ENCODE measurements at places on chromosomes 12 and 14.

- no peak for DNase-seq
Observed at GRCh38 chr14:56176530-56176929, 58.3 kb downstream of the PELI2 start.

GRCh38 chr12:84802161-84802560 lies 110.4 kb downstream of the SLC6A15 start:
- DNase-seq: no peak

DNA sequence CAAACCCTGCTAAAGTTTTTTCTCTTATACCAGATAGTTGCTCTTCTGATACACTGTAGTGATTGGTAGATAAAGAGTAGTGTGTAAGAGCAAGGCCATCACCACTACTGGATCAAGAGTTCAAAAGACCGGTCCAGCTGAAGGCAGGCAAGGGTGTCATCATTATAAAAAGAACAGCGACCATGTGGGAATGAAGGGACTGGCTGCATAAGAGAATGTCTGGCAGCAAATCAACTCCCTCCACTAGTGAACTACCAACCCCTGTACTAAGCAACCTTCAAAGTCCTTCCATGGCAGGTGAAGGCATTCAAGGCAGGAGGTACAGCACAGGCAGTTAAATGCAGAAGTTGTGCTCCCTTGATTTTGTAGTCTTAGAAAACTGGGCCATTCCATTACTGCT lies 53.5 kb downstream of the EGLN3 start:
- no peak for DNase-seq

GRCh38 chr12:85369365-85370154 lies 89.5 kb downstream of the ALX1 start:
- no peak for DNase-seq

DNA sequence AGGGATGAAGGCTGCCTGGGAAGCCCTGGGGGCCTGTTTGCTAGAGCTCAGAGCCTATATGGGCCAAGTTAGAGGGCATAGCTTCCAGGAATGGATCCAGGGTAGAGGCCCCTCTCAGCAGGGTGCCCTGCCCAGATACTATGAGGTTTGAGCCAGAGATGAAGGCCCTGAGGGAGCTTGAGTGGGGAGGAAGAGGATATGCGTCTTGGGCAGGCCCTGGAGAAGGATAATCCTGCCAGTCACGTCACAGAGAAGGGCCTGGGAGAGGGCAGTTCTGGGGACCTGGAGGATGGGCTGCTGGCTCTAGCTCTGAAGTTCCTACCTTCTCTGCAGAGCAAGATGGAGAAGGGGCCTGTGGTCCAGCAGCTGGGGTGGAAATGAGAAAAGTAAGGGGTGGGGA lies 5.9 kb upstream of the CACNB3 start:
- no peak for DNase-seq

DNA sequence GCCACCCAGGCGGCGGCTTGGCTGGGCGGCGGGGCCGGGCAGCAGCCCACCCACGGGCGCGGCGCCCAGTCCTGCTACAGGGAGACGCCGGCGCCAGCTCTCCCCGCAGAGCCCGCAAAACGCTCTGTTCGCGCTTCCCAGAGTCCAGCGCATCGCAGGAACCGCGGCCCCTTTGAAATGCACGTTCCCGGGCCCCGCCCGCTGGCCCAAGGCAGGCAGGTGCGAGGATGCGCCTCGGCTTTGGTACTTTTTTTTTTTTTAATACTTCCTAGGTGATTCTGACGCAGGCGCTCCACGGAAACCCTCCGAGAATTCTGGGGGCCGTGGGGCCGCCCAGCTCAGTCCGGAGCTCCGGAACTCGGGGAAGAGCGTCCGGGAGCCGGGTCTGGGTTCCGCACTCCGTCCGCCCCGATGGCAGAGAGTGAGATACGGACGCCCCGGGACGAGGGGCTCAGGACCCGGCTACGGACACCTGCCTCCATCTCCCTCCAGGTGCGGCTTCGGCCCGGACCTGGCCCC lies 483 bp downstream of the POC1B start:
- peak; percentile 13 for DNase-seq

DNA sequence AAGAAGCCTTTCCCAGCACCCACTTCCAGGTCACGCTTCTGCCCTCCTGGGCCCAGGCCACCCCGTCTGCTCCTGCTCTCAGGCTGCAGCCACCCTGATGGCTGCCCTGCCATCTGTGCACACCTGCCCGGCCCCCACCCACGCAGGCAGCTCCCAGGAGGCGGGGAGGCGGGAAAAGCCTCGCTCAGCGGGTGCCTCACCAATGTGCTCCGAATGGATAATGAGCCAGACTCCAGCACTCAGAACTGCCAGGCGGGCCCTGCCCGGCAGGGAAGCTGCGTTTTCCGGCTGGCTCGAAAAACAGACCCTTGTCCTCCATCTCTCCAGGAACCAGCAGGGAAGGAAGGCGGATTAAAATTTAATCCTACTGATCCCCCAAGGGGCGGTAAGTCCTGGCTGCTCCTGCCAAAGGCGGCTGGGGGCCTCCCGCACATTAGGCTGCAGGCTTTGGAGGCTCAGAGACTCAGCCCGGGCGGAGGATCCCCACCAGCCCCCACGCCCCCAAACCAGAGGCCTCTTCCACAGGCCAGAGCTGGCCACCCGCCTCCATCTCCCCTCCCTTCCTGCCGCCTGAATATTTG lies 104.0 kb downstream of the NCOR2 start:
- no peak for DNase-seq

All from activated gamma-delta T cell treated with anti-CD3 and anti-CD28 coated beads, Interleukin-2, amount 50 U/mL, for 16 hours (primary cell).